Right atrium auricular region (tissue), 2 donors: ENCODE measurements at places on chromosomes 4 and X. TPM values are rescaled to one million over a fixed set of nuclear protein-coding genes. Genes with fewer than 3 reads are reported as not detected.
A peak's percentile ranks its signal among the peaks of the same experiment; 100 is the strongest.

Gene RNF175
- 5.3 TPM for total RNA-seq

Gene STARD8
- total RNA-seq = 8.3 TPM

Gene PDCL2
- not detected for total RNA-seq

Gene CCSER1
- 11.8 TPM for total RNA-seq

Gene DBET
- not detected for total RNA-seq

Gene SHISA3
- total RNA-seq = 15.5 TPM

Gene TAF7L
- total RNA-seq = not detected

Gene CYP4V2
- total RNA-seq = 18.9 TPM

GRCh38 chr4:186067757-186068385 lies 1.1 kb upstream of the TLR3 start:
- DNase-seq = peak; percentile 78

DNA sequence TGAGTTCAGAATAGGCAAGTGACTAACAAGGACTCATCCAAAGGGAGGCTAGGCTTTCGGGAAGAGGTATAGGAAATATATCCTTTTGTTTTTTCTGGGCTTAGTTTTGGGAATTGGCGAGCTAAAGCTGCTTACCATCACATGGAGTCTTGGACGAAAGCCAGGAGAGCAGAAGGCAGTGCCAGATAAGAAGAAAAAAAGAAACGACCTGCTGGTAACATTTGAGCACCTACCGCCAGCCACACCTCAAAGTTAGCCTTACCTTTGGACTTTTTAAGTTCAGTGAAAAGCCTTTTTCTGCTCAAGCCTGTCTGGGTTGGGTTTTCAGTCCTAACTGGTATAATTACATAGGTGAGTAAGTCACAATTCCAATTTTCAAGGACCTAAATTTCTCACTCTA lies 85.1 kb upstream of the LCORL start:
- no peak for DNase-seq

DNA sequence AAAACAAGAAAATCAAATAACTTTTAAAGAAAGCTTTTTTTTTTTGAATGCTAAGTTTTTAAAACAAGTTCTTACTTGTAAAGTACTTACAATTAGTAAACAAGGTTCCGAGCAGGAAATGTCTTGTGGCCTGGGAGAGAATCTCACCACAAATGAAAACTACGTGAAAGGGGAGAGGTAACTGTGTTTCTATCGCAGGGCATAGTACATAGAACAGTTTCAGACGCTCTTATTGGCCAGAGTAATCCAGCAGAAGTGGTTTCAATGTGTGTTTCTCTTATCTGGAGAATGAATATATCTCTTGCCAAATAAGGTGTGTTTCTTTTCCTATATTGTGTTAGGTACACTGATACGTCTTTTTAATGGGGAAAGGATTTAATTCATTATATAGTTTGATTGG lies at the start of gene PLAC8:
Gene PLAC8 (minus strand): TSS at position 154 of the 400 bp plus-strand sequence. CDS start 6,808 bp downstream, outside the sequence.
- DNase-seq = no peak

- no peak for DNase-seq
These were observed 25.4 kb upstream of the RASL11B start for GRCh38 chr4:52836678-52837077.

- DNase-seq = no peak
These were observed 202.7 kb downstream of the NR3C2 start for GRCh38 chr4:148239494-148239985.

DNA sequence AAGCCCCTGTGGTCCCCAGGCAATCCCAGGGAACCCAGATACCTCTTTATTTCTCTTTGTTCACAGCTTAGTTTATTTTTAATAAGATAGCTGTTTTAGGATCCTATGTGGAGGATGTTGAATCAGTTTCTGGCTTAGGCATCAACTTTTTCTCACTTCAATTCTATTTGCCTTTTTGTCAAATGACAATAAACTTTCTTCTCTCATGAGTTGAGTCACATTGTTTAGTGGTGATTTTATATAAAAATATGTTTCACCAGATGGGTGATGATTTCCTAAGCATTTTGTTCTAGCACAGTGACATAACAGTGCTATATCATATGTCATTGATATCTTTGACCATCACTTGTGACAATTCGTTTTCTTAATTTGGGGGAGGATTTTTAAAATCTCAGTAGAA lies 198.1 kb upstream of the PUDP start:
- no peak for DNase-seq

DNA sequence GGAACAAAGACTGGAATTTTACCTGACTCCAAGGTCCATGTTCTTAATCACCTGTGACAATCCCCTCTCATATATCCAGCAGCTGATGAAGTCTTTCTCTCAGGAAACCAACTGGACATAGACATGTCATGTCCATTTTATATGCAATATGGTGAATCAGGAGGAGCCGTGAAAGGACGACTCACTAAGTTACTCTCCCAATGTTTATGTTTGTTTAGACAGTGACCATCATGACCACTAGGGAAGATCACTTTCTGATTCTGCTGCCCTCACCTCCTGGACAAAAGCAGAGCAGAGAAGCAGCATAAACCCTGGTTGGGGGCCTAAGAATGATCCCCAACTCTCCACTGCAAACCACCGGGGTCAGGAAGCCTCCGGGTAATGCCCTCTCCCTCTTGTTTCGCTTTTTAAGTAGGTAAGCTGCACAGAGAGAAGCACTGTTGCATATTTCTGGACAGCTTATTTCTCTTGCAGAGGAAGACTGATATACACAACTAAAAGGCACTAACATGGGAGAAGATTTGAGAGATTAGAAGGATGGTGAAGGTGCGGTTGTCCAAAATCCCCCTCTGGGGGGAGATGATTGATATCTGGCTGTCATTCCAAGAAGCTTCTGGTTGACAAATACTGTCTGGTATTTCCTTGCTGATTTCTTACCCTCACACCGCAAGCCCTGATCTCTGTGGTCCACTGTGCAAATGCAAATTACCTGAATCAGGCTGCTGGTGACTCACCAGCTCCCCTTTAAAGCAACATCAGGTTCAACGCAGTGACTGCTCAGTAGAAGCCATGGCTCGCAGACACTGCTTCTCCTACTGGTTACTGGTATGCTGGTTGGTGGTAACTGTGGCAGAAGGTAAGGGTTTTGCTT lies at the start of gene ODAPH:
Gene ODAPH (plus strand): TSS at position 773 of the 871 bp plus-strand sequence. CDS start 17 bp downstream, at position 790.
- no peak for DNase-seq

DNA sequence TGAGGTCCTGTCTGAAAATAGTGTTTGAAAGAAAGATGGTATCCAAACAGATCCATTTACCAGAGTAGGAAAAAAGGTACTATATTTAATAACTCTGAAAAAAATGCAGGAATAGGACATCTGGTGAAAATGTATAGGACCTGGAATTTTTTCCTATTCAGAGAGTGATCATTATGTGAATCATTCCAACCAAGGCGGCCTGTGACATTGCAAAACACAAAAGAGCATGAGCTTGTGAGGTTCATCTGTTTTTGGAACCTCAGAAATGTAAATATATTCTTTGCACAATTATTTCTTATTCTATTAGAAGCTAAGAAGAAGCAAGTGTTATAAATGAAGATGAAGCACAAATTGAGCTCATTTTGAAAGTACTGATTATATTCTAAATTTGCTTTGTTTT lies 2.0 kb downstream of the C4orf51 start:
- DNase-seq = no peak

DNA sequence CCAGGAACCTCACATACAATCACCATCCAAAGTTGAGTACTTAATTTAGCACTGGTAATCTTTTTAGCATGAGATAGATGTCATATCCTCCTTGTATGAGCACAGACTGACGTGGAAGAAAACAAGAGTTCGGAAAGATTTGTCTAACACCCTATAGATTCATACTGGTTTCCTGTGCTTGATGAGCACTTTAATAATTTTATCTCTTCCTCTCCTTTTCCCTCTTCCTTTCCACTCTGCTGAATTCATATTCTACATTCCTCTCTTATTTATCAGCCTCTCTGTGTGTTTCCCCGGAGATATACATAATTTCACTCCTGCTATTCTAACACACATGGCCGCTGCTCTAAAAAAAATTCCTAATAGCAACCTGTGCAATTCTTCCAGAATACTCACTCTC lies 273.9 kb downstream of the AFF2 start:
- no peak for DNase-seq

DNA sequence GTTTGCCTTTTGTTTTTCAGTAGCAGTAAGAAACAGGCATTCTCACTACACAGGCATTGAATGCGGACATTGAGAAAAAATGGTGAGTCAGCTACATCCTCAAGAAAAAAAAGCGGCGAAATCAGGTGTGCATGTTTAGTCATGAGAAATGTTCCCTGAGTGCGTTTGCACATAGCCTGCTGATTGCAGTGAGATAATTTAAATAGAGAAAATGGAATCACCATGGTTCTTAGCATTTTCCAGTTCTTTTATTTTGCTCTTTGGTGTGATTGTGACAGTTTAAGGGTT lies 54.1 kb upstream of the CLDN34 start:
- no peak for DNase-seq

DNA sequence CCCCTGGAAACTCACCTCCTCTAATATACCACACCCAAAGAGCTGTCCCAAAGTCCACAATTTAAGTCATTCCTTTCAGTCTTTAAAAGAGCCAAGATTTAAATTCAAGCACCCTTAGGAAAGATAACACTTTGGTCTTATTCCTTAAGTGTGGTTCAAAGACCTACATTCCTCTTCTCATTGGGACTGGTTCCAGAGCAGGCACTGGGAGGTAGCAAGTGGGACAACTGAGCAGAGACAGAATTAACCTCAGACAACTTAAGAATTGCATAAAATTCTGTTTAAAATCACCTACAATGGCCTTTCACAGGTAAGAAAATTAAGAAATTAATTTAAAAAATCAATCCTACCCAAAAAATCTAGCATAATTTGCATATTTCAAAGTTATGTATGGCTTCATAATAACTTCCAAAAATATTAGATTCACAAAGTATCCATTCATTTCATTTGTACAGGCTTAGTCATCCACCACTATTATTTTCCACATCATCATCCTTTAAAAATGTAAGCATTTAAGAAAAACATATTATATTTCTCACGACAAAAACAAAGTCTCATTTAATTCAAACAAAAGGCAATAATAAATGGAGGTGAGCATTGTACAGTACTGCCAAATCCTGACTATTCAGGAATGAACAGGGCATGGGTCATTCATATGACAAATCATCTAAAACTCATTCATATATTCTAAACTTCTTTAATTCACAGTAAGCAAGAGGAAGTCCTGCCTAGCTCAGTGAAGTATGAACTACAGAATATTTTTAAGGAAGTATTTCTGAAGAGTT lies 13.6 kb downstream of the PRSS12 start:
- no peak for DNase-seq

- DNase-seq = no peak
These were observed 153.8 kb downstream of the AREG start for GRCh38 chr4:74598611-74599325.

- DNase-seq = no peak
These were observed 493.1 kb downstream of the MAGEE1 start for GRCh38 chrX:76920607-76921006.

DNA sequence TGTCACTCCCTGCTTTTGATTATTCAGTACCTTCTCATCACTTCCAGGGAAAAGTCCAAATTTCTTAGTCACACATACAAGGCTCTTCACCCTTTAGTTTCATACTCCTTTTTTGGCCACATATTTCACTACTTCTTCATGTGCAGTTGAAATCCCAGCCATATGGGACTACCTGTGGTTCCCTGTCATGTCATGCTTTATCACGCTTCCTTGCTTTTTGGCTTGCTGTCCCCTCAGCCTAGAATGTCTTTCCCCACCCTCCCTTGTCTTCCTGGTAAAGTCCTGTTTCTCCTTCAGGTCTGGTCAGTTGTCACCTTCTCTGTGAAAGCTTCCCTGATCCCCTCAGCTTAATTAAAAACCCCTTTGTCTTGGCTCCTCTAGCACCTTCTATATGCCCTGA lies 163.8 kb downstream of the AFF2 start:
- DNase-seq = no peak
